ENCODE measurements at places on chromosomes 5 and 9.

GRCh38 chr5:14439087-14439871, 142.3 kb upstream of the OTULINL start:
- DNase-seq = no peak

DNA sequence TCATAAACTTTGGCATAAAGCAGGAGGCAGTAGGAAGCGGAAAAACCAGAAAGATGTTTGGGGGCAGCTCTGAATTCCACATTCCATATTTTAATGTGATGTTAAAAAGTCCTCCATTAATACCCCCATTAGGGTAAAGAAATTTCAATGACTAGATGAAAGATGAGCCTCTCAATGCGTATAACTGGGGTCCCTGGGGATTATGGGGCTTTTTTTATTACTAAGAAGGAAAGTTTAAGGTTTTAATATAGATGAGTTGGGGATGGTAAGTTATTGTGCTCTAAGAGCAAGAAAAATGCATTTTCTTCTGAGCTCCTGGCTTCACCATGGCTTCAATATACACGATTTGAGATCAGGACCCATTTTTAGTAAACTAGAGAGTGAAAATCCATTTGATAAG, 321.9 kb downstream of the CDK5RAP2 start:
- DNase-seq = no peak

- no peak for DNase-seq
Measured at GRCh38 chr9:127061411-127061810, 61.0 kb downstream of the ANGPTL2 start.

DNA sequence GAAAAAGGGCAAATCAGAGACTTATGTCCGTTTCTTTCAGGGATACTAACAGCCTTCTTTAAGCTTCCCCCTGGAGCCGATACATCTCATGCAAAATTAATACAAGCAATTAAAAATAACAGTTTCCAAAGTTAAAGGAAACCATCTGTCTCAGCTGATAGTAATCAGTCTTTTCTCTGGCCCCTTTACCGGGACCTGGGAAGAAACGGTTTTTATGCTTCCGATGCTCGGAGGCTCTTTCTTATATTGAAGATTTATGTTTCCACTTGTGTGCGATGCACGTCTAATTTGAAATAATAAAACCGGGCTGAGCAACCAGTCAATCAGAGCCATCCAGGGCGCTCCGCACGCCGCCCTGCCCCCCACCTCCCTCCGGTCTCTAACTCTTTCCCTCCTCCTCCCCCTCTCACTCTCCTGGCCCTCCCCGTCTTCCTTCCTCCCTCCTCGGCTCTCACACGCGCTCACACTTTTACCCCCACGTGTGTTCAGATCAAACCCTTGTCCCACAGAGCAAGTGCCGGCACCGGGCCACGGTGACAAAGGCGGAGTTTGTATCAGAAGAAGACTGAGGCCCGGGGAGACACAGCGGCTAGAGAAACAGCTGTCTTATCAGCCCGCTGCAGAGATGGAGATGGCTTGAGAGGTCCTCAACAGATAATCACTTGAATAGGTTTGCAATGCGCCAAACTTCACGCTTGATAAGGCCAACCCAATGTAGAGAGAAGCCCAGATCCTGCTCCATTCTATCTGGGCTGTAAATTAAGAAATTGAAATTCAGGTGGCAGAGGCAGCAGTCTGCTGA, 5.1 kb upstream of the ELAVL2 start:
- no peak for DNase-seq

DNA sequence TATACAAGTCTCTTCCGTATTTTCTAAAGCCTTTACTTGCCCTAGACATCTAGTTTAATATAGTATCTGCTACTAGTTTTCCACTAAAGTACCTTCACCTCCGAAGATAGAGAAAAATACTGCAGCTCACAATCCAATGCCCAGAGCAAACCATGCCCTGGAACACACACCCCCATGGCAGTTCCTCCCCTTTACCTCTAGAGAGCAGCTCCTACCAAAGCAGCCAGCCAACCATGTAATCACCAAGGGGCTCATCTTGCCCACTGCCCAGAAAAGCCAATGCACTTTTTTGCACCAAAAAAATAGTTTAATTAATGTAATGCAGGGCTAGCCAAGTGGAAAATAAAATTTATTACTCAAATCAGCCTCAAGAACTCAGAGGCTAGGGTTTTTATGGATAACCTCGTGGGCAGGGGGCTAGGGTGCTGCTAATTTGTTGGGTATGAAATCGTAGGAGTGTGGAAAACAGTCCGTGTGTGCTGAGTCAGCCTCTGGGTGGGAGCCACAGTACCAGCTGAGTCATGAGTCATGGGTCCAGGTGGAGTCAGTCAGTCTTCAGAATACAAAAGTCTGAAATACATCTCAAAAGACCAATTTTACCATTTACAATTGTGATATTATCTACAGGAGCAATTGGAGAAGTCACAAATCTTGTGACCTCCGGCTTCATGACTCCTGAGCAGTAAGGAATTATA, 120.1 kb upstream of the ACO1 start:
- no peak for DNase-seq

DNA sequence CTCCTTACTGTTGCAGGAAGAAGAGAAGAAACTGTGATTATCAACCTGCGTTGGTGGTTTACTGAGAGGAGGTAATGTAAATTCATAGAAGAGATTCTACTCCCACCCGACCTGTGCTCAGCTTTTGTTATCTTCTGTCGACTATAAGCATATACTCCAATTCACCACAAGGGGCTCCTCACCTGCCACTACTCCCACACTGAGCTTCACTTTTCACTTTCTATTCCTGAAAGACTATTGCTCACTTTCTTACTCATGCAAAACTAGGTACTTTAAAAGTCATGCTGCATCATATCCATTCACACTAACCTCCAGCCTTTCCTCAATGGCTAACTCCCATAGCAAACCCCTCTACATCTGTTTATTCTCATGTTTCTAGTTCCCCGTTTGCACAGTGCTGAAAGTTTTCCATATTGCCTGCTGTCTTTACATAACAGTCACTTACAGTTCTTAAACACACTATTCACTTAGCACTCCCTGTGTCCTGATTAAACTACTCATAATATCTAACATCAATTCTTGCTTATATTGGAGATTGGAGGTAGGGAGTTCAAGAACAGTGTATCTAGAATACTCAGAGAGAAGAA, 1062.6 kb downstream of the NR2F1-AS1 start:
- DNase-seq = no peak

GRCh38 chr5:52504584-52505240, 283.0 kb upstream of the ITGA1 start:
- no peak for DNase-seq

GRCh38 chr9:81237565-81238231, 451.6 kb downstream of the TLE1 start:
- DNase-seq = no peak

GRCh38 chr9:72996684-72997314, 43.9 kb upstream of the ALDH1A1 start:
- DNase-seq = no peak
